ENCODE measurements at places on chromosomes 4 and X. TPM values are rescaled to one million over a fixed set of nuclear protein-coding genes. Genes with fewer than 3 reads are reported as not detected.

The TMPRSS11D gene
- not detected for total RNA-seq

The NRK gene
- total RNA-seq = 0.46 TPM

The TEX13D gene
- total RNA-seq = not detected

The ANXA3 gene
- 24.7 TPM for total RNA-seq

The RTL3 gene
- not detected for total RNA-seq

The PROM1 gene
- total RNA-seq = 26.5 TPM

The CNOT6L gene
- total RNA-seq = 46.4 TPM

The TENM3 gene
- 113 TPM for total RNA-seq

The STATH gene
- not detected for total RNA-seq

The PASD1 gene
- not detected for total RNA-seq

The CORIN gene
- 2.5 TPM for total RNA-seq

The SSX4B gene
- total RNA-seq = not detected

The SERTM2 gene
- 0.23 TPM for total RNA-seq

The NAA11 gene
- not detected for total RNA-seq

The KLF8 gene
- 21.0 TPM for total RNA-seq

The TIGD4 gene
- total RNA-seq = 7.2 TPM

The ELF4 gene
- total RNA-seq = 0.23 TPM

The ZNF630 gene
- total RNA-seq = 5.3 TPM

The HSD17B11 gene
- total RNA-seq = 27.5 TPM

The TNMD gene
- total RNA-seq = 0.23 TPM

The IL2RG gene
- total RNA-seq = not detected

The RP2 gene
- total RNA-seq = 26.3 TPM

The ESX1 gene
- not detected for total RNA-seq

The SHROOM2 gene
- total RNA-seq = 38.8 TPM

The CSAG2 gene
- total RNA-seq = not detected

The ADAM29 gene
- 1.4 TPM for total RNA-seq

The RPGR gene
- total RNA-seq = 17.3 TPM

The SMIM10L2A gene
- 22.1 TPM for total RNA-seq

The MTNR1A gene
- 2.8 TPM for total RNA-seq

The TACC3 gene
- 7.6 TPM for total RNA-seq
